ENCODE measurements at places on chromosomes 2 and 18. TPM values are rescaled to one million over a fixed set of nuclear protein-coding genes. Genes with fewer than 3 reads are reported as not detected.

The TXNDC2 gene
- total RNA-seq = not detected

DNA sequence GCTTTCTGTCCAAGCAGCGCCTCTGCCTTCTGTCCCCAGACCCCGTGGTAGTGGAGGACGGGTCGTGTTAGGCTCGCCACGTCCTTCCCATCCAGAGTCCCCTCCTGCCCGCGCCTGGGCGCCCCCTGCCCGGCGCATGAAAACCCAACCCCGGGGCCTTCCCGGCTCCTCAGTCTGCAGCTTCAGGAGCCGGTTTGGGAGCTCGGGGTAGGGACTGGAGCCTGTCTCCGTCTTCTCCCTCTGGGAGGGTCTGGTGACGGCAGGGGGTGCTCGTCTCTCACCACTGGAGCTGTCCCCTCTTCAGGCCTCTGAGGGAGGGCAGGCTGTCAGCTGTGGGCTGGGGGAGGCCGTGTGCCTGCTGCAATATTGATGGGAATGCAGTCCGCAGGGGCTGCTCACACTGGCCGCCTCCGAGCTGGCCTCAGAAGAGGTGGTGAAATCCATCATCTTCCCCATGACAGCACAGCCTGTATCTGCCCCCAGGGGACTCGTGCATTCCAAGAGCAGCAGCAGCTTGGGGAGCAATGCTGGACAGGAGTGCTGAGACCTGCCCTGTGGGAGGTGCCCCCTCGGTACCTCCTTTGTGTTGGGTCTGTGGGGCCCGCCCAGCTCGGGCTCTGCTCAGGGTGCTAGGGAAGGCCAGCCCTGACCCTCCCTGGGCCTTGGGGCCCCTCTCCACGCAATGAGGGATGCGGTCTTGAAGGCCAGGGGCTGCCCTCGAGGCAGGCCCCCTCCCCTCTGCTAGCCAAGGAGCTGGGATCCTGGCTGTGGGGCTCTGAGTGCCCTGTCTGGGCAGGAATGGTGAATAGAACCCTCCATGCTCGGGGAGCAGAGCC is 17.8 kb upstream of the KLHL30 start:
- H3K27ac ChIP-seq = no peak overlapping the region
- H3K27me3 ChIP-seq = peaks cover 3% of the 10 kb centered on the region
- no peak overlapping the region for H3K4me3 ChIP-seq
- DNase-seq = no peak
- no peaks in the 10 kb centered on the region for H3K36me3 ChIP-seq
- no peaks in the 10 kb centered on the region for H3K4me1 ChIP-seq

- no peak for DNase-seq
- H3K27ac ChIP-seq = no peak overlapping the region
- H3K36me3 ChIP-seq = no peaks in the 10 kb centered on the region
Observed at GRCh38 chr2:118059919-118060478, 28.3 kb upstream of the INSIG2 start.

The TPO gene
- 0.27 TPM for total RNA-seq

DNA sequence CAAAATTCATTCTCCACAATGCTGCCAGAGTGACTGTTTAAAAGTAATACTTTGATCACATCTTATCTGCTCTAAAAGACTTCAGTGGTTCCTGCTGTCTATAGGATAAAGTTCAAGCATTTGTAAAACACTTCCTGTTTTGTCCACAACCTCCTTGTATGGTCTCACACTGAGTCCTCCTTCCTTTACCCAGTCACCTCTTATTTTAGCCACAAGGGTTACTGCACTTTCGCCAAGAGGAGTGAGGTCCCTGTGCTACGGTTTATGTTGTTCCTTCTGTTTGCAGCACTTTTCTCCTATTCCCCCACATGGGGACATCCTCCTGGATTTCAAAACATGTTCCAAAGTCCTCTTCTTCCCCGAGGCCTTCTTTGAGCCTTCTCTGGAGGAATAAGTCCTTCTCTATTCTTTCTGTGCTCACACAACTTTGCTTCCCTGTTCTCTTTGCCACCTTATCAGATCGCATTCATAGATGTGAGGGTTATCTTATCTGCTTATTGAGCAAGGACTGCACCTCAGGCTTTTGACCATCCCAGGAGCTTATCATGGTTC is 112.2 kb upstream of the NABP1 start:
- no peaks in the 10 kb centered on the region for H3K27me3 ChIP-seq
- H3K4me3 ChIP-seq = no peak overlapping the region
- no peak overlapping the region for H3K27ac ChIP-seq

- H3K27ac ChIP-seq = no peak overlapping the region
- H3K36me3 ChIP-seq = no peaks in the 10 kb centered on the region
- H3K4me1 ChIP-seq = no peaks in the 10 kb centered on the region
Observed at GRCh38 chr2:173990970-173991819, 26.0 kb upstream of the SP3 start.

- no peak overlapping the region for H3K27ac ChIP-seq
- no peaks in the 10 kb centered on the region for H3K36me3 ChIP-seq
- H3K4me3 ChIP-seq = no peak overlapping the region
- DNase-seq = no peak
- no peaks in the 10 kb centered on the region for H3K4me1 ChIP-seq
Observed at GRCh38 chr18:50696929-50697328, 122.9 kb downstream of the MRO start.

The CCBE1 gene
- total RNA-seq = not detected

DNA sequence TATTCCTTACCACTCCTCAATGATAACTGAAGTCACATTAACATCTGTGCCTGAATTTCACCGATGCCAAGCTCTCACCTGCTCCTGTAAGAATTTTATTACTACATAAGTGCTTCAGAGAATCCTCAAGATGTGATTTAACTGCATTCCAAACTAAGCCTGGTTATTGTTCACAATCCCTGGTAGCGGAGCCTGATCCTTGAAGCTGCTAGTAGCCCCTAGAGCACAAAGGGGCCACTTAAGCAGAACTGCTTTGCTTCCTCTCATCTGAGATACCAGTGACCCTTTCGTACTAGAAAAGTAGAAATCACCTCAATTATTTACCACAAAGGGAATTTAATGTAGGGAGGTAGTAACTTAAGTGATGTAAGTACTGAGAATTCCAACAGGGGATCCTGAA is 529.6 kb downstream of the CPS1 start:
- DNase-seq = no peak
- H3K4me1 ChIP-seq = no peaks in the 10 kb centered on the region
- H3K36me3 ChIP-seq = no peaks in the 10 kb centered on the region
- no peak overlapping the region for H3K27ac ChIP-seq

DNA sequence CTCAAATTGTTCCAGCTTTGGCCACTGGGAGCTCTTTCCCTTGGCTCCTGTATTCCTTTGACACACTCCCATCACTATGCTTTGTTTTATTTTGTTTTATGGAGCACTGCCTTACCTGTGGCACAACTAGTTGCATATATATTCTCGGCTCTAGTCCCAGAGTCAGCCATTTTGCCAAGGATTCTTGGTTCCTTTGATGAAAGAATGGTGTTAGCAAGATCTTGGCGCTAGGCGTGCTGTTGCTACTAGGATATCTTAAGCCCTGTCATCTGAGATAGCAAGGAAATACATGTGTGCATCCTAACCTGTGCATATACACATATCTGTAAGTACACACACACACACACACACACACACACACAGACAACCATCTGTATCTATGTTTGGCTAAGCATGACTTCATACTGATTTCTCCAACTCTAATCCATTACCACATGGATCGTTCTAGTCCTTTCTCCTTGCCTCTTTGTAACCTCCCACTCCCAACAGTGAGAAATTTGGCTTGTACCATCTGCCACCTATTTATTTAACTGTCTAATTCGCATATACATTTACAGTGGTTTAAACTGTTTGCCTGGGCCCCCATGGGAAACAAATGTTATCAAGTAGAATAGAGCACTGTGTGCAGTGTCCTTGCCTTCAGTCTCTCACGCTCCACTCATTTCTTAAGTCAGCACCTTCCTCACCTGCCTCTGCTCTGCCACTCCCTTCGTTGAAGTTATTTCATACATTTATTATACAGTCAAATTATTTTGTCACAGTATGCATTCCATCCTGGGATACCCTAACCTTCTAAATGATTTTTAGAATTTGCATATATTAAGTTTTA is 137.5 kb upstream of the MAP3K20 start:
- H3K27me3 ChIP-seq = no peaks in the 10 kb centered on the region
- H3K4me3 ChIP-seq = no peak overlapping the region
- no peak overlapping the region for H3K27ac ChIP-seq

The RBM44 gene
- 2.8 TPM for total RNA-seq

- H3K4me3 ChIP-seq = no peak overlapping the region
- no peaks in the 10 kb centered on the region for H3K36me3 ChIP-seq
- H3K27ac ChIP-seq = no peak overlapping the region
Observed at GRCh38 chr2:73021371-73022010, 50.0 kb downstream of the SFXN5 start.

The COL3A1 gene
- not detected for total RNA-seq

GRCh38 chr2:239101807-239102206 is 253.9 kb downstream of the TWIST2 start:
- no peaks in the 10 kb centered on the region for H3K4me1 ChIP-seq
- H3K27ac ChIP-seq = no peak overlapping the region
- no peak overlapping the region for H3K4me3 ChIP-seq
- H3K36me3 ChIP-seq = peaks cover 80% of the 10 kb centered on the region
- no peaks in the 10 kb centered on the region for H3K27me3 ChIP-seq

DNA sequence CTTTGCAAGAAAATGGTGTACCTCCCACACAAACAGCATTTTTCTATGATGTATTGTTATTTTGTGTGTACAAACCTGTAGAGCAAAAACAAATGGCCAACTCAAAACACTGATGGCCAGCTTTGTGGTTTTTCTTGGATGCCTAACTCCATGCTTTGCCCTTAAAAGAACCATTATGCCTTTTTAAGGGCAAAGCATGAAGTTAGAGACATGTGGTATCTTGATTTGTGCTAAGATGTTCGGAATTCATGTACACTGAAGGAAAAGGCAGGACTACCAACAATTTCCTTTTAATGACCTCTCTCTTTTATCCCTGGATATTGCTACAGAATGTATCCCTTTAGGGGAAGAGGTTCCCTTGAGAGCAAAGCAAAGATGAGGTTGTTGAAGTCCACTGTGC is 273.6 kb downstream of the SCG2 start:
- no peak overlapping the region for H3K4me3 ChIP-seq
- H3K27ac ChIP-seq = no peak overlapping the region
- H3K27me3 ChIP-seq = no peaks in the 10 kb centered on the region
- no peaks in the 10 kb centered on the region for H3K4me1 ChIP-seq

GRCh38 chr2:116132833-116133232 is 1681.7 kb upstream of the DDX18 start:
- no peak for DNase-seq
- no peak overlapping the region for H3K27ac ChIP-seq
- no peaks in the 10 kb centered on the region for H3K36me3 ChIP-seq
- no peaks in the 10 kb centered on the region for H3K27me3 ChIP-seq
- no peak overlapping the region for H3K4me3 ChIP-seq

The GKN1 gene
- total RNA-seq = not detected

- H3K4me3 ChIP-seq = no peak overlapping the region
- no peaks in the 10 kb centered on the region for H3K36me3 ChIP-seq
- no peak for DNase-seq
- no peak overlapping the region for H3K27ac ChIP-seq
- H3K4me1 ChIP-seq = no peaks in the 10 kb centered on the region
Observed at GRCh38 chr18:58247363-58247834, 203.4 kb downstream of the NEDD4L start.

DNA sequence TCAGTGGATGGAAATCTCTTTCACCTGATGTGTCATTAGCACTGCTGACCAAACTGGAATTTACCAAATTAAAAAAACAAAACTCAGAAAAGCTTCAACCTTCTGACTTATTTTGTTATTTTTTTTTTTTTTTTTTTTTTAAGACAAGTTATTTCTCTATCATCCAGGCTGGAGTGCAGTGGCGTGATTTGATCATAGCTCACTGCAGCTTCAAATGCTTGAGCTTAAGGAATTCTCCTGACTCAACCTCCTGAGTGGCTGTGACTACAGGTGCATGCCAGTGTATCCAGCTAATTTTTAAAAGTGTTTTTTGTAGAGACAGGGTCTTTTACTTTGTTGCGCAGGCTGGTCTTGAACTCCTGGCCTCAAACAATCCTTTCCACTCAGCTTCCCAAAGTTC is 155.6 kb downstream of the LRRTM1 start:
- no peak overlapping the region for H3K4me3 ChIP-seq
- no peak for DNase-seq
- H3K4me1 ChIP-seq = no peaks in the 10 kb centered on the region
- no peaks in the 10 kb centered on the region for H3K27me3 ChIP-seq
- no peaks in the 10 kb centered on the region for H3K36me3 ChIP-seq

DNA sequence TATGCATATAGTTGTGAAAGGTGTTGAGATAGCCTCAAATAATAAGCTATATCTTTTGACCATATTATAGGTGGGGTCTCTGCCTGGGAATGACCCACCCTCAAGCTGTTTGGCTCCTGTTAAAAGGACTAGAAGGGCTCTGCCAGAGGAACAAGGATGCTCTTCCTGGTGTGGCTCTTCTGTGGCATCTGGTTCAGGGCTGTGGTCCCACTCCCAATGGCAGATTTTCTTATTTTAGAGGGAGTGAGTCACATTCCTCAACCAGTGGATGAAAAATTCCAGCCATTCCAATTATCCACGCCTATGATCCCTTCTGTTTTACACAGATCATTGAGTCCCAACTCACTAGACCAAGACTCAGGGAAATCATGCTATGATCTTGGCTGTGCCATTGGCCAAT is 119.9 kb downstream of the PARD3B start:
- H3K36me3 ChIP-seq = no peaks in the 10 kb centered on the region
- H3K27ac ChIP-seq = no peak overlapping the region
- no peaks in the 10 kb centered on the region for H3K4me1 ChIP-seq
- no peaks in the 10 kb centered on the region for H3K27me3 ChIP-seq
- H3K4me3 ChIP-seq = no peak overlapping the region

The NEU2 gene
- total RNA-seq = not detected

DNA sequence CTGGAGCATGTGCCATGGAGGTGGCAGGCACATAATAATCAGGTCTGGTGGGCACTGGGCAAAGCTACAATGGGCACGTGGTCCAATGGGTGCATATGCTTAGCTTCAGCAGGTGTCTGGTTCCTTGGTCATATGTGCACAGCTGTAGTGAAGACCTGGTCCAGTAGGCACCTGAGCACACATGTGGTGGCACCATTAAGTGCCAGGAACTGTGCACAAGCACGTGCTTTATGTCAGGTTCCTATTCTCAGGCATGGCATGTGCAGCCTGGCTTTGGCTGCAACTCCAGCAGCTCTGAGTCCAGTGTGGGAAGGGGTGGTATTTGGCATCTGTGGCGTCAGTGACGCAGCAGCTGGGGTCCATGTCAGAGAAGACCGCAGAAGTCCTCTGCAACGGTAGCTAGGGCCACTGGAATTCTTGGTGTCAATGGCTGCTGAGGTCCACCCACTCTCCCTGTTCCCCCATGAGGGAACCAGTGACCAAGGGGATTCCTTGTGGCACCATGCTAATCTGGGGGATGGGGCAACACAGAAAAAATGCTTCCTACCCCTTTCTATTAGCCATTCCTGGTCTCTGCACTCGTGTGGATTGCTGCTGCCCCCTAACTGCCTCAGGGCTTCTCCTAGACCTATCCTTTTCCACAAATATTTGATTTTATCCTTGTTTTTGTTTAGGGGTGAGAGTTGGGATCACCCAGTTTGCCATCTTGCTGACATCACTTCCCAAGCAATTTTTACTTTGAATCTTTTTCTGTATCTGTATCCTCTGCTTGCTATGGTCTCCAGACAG is 262.9 kb upstream of the MAP2 start:
- H3K4me1 ChIP-seq = no peaks in the 10 kb centered on the region
- H3K27ac ChIP-seq = no peak overlapping the region
- DNase-seq = no peak

The TCF4 gene
- 3.2 TPM for total RNA-seq

The CLIP4 gene
- total RNA-seq = 36.8 TPM

The CCDC74B gene
- total RNA-seq = 0.38 TPM
